Gastrocnemius medialis (tissue), 4 donors: ENCODE measurements at places on chromosomes 2 and 18. TPM values are rescaled to one million over a fixed set of nuclear protein-coding genes. Genes with fewer than 3 reads are reported as not detected.

The IL1RL1 gene
- 0.82 TPM for total RNA-seq

The ANTXR1 gene
- 10.6 TPM for total RNA-seq

GRCh38 chr18:49747876-49748275 lies 65.5 kb downstream of the ACAA2 start:
- H3K27me3 ChIP-seq, result no peaks in the 10 kb centered on the region
- H3K4me1 ChIP-seq, result no peaks in the 10 kb centered on the region
- no peak overlapping the region for H3K4me3 ChIP-seq
- DNase-seq, result no peak
- H3K27ac ChIP-seq, result no peak overlapping the region

The PDE1A gene
- total RNA-seq, result 2.9 TPM

The SCN1A gene
- not detected for total RNA-seq

The HRH4 gene
- not detected for total RNA-seq

- no peaks in the 10 kb centered on the region for H3K4me1 ChIP-seq
- H3K27ac ChIP-seq, result no peak overlapping the region
- H3K4me3 ChIP-seq, result no peak overlapping the region
- no peak for DNase-seq
- no peaks in the 10 kb centered on the region for H3K27me3 ChIP-seq
- no peaks in the 10 kb centered on the region for H3K36me3 ChIP-seq
These were observed 323.3 kb upstream of the ZNF521 start for GRCh38 chr18:25675123-25675850.

DNA sequence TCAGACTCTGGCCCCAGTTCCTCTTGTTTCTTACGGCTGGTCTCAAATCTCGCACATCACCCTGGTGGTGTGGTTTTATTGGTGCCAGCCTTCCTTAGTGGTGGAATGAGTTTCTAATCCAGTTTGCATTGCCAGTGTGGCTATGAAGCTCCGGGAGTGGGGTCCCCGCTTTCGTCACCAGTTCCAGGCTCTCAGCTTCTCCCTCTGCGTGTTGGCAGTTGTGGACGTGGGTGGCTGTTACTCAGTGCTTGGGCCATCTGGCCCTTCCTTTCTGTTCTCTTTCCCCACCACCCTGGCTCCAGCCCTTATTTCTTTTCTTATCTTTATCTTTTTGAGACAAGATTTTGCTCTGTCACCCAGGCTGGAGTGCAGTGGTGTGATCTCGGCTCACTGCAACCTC lies 30.1 kb downstream of the EFR3B start:
- H3K27ac ChIP-seq, result no peak overlapping the region
- H3K4me3 ChIP-seq, result no peak overlapping the region
- no peaks in the 10 kb centered on the region for H3K27me3 ChIP-seq
- no peak for DNase-seq
- H3K4me1 ChIP-seq, result peaks cover 8% of the 10 kb centered on the region

DNA sequence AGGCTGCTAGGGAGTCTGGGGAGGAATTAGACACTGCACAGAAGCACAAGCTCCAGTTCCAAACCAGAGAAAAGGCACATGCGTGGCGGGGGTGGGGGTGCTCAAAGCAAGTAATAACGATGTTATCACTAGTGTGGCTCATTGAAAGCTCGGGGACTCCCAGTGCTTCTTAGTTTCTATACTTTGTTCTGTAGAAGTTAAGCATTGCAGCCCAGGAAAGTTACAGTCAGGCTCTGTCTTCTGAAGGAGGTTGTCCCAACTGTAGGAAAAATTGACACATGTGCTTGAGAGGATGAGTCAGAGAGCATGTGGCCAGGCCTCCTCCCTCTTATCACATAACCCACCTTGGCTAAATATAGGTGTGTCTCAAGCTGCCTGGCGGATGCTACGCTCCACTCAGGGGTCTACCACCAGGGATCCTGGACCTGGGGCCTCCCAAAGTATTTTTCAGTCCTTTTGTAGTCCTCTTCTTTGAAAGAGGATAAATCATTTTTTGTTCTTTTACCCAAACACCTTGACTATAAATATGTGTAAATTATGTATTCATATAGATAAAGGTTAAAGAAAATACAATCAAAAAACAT lies 3.8 kb downstream of the GALNT5 start:
- no peak for DNase-seq
- H3K27me3 ChIP-seq, result no peaks in the 10 kb centered on the region
- H3K27ac ChIP-seq, result no peak overlapping the region
- no peak overlapping the region for H3K4me3 ChIP-seq
- H3K36me3 ChIP-seq, result no peaks in the 10 kb centered on the region

GRCh38 chr18:72154926-72155325 lies 389.2 kb downstream of the CBLN2 start:
- no peak overlapping the region for H3K27ac ChIP-seq
- DNase-seq, result no peak
- H3K36me3 ChIP-seq, result no peaks in the 10 kb centered on the region

DNA sequence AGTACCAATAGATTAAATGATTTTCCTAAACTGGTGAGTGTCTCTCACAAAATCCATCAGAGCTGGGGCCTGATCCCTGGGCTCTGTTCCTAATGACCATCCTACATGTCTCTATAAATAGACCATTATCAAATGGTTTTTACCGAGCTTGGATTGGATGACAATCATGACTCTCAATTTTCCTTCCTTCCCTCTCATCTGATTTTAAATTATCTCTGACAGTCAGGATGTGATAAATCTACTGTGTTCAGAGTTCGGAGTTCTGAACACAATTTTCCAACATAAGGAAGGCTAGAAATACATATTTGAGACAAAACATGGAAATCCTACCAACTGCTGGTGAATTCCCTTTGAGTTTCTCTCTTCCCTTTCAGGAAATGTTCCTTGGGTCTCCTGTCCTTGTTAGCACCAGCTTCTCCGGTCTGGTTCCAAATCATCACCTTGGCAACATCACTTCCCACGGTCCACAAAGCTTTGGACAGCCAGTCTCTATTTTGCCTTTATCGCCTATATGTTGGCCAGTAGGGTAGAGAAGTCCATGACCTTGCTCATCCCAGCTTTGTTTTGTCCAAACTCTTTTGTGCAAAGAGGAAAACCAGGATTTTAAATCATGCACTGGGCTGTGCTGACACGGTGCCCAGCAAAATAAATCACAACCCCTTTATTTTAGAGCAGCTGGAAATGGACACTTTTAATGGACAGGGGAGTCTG lies 139.6 kb upstream of the ITGA6 start:
- no peak overlapping the region for H3K27ac ChIP-seq
- H3K4me3 ChIP-seq, result no peak overlapping the region
- no peaks in the 10 kb centered on the region for H3K36me3 ChIP-seq
- H3K27me3 ChIP-seq, result no peaks in the 10 kb centered on the region
- peaks cover 26% of the 10 kb centered on the region for H3K4me1 ChIP-seq

- H3K27me3 ChIP-seq, result no peaks in the 10 kb centered on the region
- H3K4me1 ChIP-seq, result no peaks in the 10 kb centered on the region
- DNase-seq, result no peak
- no peak overlapping the region for H3K27ac ChIP-seq
- H3K36me3 ChIP-seq, result no peaks in the 10 kb centered on the region
These were observed 36.4 kb upstream of the INSIG2 start for GRCh38 chr2:118051826-118052358.

The FNDC4 gene
- 6.4 TPM for total RNA-seq

- no peak for DNase-seq
- H3K4me3 ChIP-seq, result no peak overlapping the region
- no peaks in the 10 kb centered on the region for H3K36me3 ChIP-seq
- H3K27me3 ChIP-seq, result no peaks in the 10 kb centered on the region
These were observed 62.6 kb upstream of the FN1 start for GRCh38 chr2:215498431-215498830.

The CRYGC gene
- not detected for total RNA-seq
